Thyroid gland (tissue), 4 donors: ENCODE measurements at places on chromosomes 13 and 19. TPM values are rescaled to one million over a fixed set of nuclear protein-coding genes. Genes with fewer than 3 reads are reported as not detected.

FXYD3 gene
- total RNA-seq = not detected

ZNF208 gene
- total RNA-seq = 17.8 TPM

CYP4F11 gene
- total RNA-seq = 6.9 TPM

PGLYRP2 gene
- not detected for total RNA-seq

ZNF260 gene
- 23.4 TPM for total RNA-seq

OR7C1 gene
- total RNA-seq = not detected
